ENCODE measurements at places on chromosomes 5 and 9.

- DNase-seq, result no peak
These were observed 1.1 kb upstream of the OTULINL start for GRCh38 chr5:14580398-14581034.

DNA sequence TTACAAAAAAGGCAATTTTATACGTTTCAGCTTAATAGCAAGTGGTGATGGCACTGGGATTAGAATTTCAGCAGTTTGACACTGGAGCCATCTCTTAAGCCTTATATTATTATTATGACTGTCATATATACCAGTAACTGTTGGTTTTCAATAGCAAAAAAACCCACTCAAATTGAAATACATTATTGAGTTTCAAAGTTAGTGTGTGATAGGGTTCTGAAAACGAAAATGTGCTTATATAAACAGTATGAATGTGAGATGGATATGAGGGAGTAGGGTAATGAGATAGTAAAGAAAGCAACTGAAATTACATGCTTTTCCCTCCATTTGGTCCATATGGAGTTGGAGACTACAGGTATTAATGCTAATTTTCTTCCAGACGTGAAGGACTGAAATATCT, 68.6 kb upstream of the ACTBL2 start:
- no peak for DNase-seq

DNA sequence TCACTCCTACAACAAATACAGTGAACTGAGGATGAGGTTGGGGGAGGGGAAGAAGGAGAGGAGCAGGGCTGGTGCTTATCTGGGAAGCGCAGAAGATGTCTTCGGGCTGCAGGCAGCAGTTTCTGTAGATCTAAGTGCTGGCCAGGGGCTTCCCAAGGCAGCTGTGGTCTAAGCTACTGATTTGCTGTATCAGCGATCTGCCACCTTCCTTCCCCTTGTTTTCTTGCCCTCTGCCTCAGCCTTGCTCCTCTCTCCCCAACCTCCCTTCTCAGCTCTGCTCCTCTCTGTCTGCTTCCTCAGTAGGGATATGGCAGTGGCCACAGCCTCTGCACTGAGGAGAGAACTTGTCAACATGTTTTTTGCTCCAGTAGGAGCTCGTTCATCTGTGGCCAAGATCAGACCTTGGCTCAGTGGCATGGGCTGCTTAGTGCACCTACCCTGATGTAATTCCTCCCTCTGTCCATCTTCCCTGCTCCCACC, 42.8 kb upstream of the IL6ST start:
- DNase-seq, result no peak

DNA sequence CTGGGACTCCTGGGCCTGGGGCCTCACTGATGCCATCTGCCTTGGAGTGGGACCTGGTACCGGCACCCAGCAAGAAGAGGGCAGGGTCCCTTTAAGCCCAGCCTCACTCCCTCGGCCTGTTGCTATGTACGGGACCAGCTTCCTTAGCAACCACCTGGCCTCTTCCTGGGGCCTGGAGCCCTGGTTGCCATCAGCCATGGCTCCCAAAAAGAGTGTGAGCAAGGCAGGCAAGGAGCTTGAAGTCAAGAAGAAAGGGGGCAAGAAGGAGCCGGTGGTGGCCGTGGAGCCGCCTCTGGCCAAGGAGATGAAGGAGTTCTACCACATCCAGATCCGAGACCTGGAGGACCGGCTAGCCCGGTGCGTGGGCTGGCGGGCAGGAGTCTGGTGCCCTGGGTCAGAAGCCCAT, at the start of gene CFAP157:
CFAP157 (plus strand) TSS at position 153 of the 406 bp plus-strand sequence; CDS start at position 197, 44 bp downstream.
- no peak for DNase-seq

- no peak for DNase-seq
These were observed 228.6 kb downstream of the SLF1 start for GRCh38 chr5:94847019-94847418.

DNA sequence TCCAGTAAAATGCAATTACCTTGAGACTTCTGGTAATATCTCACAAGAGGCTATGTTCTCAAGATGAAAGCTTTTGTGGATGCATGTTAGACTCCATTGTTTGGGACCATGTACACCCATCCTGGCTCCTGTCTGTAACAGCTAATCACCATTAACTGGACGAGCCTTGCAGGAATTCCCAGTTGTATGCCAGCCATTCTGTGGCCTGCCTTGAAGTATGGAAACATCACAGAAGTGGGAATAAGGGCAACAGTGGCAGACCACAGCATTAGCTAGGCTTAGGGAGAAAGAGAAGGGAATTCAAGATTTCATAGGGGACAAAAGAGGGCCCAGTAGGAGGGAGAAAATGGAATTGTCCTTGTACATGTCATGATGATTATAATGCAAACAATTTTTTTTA, 79.0 kb downstream of the RORB start:
- DNase-seq, result no peak

DNA sequence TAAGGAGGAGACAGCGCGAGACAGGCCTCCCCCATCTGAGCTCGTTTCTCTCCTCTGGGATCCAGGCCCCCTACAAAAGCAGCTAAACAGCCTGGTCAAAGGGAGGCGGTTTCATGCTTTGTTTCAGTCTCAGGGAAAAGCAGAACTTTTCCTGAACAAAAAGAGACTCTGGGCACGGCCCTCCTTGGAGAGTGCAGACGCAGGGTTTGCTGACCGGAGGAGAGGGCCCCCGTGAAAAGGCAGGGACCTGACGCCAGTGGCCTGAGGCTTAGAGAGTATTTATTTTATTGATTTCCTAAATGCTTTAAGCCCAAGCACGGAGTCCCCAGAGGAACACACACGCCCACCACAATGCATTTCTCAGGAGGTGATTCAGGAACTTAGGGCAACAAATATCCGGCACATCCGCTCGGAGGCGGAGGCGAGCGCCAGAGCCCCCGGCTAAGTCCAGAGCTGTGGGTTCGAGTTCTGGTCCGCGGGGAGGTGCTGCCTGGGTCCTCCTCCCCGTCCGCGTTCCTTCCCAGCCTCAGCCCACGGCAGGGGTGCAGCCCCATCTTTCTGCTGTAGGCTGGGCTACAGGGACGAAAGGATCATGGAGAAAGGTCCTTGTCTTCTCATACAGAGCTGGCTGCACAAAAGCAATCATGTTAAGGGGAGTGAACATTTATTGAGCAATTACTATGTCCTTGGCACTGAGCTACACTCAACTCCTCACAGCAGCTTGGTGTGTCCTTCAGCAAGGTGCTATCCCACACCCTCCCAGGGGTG, 40.0 kb downstream of the PTGES start:
- no peak for DNase-seq

DNA sequence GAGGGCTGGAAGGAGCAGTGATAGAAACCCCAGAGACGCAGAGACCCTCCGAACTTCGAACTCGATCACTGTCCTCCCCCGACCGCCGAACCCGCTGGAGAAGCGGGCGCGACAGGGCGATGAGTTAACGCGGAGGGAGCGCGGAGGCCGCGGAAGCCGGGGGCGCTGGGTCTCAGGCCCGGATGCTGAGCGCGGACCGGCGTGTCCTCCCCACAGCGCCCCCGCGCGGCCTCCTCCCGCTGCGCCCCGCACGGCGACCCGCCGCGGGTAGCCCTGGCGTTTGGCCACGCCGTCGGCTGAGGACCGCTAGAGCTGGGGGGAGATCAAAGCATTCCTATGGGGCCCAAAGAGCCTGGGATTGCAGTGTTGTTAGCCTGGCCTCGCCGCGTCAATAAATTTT, 7.7 kb upstream of the DMRT2 start:
- DNase-seq, result peak; percentile 24

DNA sequence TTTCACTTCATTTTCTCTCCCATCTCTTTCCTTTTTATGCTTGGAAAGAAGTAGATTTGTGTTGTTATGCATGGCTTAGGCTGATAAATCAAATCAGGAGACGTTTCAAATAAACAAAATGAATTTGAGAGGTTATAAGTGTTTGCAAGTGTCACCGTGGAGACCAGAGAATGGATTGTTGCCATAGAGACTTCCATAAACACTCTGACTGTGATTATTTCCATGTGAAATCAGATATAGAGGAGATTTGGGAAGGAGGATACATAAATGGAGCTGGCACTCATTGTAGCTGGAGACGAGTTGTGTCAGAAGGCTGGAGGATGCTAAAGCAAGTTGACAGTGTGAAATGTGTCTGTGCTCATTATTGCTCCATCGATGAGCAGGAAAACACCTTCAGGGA, 84.2 kb upstream of the PCSK1 start:
- DNase-seq, result no peak

DNA sequence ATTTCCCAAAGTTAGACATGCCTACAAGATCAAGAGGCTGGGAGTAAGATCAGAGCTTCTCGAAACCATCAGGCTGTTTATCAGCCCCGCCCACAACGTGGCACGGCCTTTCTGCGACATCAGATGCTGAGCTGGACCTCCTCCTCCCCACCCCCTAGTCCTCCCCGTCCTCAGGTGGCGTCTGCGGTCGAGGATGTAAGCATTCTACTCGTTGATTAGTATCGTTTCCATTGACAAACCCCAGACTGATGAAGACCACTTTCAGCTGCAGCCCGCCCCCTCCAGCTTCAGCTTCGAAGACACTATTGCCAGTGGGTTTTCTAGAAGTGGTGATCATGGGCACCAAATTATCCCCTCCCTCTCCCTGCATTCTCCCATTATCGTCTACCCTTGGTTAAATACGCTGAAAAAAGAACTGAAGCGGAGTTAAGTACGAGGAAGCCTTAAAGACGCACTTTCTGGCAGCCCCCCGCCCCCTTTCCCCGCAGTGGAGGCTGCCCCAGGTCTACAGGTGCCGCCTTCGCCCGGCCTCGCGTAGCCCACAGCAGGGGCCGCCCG, 1.1 kb downstream of the PPIC start:
- no peak for DNase-seq

GRCh38 chr9:28650327-28650726, 1077.0 kb upstream of the C9orf72 start:
- DNase-seq, result no peak

GRCh38 chr5:108373426-108373825, 8.5 kb downstream of the FBXL17 start:
- DNase-seq, result no peak

- DNase-seq, result no peak
These were observed 283.9 kb upstream of the ADAMTSL1 start for GRCh38 chr9:18189871-18190670.

GRCh38 chr5:136714286-136714685, 348.9 kb upstream of the TRPC7 start:
- no peak for DNase-seq

DNA sequence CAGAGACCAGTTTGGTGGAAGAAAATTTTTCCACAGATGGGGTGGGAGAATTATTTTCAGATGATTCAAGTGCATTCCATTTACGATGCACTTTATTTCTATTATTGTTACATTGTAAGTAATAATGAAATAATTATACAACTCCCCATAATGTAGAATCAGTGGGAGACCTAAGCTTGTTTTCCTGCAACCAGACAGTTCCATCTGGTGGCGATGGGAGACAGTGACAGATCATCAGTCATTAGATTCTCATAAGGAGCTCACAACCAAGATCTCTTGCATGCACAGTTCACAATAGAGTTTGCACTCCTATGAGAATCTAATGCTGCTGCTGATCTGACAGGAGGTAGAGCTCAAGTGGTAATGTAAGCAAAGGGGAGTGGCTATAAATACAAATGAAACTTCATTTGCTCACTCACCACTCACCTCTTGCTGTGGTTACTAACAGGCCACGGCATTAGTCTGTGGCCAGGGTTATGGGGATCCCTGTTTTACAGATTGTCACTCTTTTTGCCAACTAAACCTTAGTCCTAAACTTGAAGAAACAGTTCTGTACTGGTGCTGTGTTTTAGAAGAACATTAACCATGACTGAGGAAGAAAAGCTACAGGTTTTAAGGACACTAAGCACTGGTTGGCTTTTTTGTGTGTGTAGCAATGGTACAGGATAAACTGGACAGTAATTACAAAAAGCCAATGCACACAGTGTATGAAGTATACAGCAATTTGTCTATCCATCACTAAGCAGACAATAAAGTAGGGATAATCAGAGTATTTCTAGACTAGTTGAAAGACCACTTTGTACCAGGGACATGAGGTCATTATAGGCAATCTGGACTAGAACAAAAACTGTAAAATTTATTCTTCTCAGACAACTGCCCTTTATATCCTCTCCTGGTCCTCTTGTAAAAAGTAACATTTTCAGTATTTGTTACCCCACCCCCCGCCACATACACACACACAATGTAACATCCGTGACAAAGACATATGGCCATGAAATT, 9.9 kb downstream of the TMEM232 start:
- no peak for DNase-seq

- DNase-seq, result no peak
These were observed 9.6 kb upstream of the DBN1 start for GRCh38 chr5:177483042-177483441.

DNA sequence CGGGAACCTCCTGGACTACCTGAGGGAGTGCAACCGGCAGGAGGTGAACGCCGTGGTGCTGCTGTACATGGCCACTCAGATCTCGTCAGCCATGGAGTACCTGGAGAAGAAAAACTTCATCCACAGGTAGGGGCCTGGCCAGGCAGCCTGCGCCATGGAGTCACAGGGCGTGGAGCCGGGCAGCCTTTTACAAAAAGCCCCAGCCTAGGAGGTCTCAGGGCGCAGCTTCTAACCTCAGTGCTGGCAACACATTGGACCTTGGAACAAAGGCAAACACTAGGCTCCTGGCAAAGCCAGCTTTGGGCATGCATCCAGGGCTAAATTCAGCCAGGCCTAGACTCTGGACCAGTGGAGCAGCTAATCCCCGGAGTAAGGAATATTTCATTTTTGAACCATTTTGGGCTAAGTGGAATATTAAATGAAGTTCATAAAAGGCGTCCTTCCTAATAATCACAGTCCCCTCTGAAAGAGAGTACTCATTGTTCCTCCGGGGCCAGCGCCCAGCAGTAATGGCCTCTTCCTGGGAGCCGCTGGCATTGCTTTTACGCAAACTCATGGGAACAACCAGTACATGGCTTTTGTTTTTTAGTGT, 23.6 kb downstream of the QRFP start:
- DNase-seq, result no peak

- DNase-seq, result no peak
These were observed 19.3 kb downstream of the ARPC5L start for GRCh38 chr9:124881138-124881743.

DNA sequence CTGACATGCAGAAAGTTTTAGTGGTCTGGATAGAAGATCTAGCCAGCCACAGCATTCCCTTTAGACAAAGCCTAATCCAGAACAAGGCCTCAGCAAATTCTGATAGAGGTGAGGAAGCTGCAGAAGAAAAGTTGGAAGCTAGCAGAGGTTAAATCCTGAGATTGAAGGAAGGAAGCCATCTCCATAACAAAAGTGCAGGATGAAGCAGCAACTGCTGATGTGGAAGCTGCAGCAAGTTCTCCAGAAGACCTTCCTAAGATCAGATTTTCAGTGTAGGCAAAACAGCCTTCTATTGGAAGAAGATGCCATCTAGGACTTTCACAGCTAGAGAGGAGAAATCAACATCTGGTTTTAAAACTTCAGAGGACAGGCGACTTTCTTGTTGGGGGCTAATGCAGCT, 77.5 kb downstream of the TRIO start:
- no peak for DNase-seq

- no peak for DNase-seq
These were observed 1550.1 kb downstream of the MAT2B start for GRCh38 chr5:165055476-165055875.

GRCh38 chr5:74296685-74297408, 343.7 kb downstream of the ENC1 start:
- DNase-seq, result no peak

DNA sequence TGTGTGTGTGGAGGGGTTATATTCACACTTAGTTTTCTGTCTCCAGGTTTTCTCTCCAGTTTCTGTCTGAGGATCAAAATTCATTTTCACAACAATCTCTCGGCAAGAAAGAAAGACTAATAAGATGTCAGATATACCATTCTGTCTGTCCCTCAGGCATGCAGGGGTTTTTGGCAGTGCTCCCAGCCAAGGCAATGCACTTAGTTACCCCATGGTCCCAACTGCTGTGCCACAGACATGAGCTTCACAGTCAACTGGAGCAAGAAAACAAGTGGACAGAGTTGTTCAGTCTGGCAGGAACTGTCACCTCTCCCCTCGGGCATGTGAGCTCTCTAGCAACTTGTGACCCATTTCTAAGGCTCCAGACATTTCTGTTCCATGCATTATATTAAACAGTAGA, 101.7 kb upstream of the LHFPL2 start:
- DNase-seq, result no peak
